Lung microvascular endothelial cell (primary cell): ENCODE measurements at places on chromosomes 12 and 14. TPM values are rescaled to one million over a fixed set of nuclear protein-coding genes. Genes with fewer than 3 reads are reported as not detected.

Gene LARP4
- 29.6 and 40.9 TPM in 2 replicates for total RNA-seq

Gene ACOT2
- 9.4 and 16.3 TPM in 2 replicates for total RNA-seq

DNA sequence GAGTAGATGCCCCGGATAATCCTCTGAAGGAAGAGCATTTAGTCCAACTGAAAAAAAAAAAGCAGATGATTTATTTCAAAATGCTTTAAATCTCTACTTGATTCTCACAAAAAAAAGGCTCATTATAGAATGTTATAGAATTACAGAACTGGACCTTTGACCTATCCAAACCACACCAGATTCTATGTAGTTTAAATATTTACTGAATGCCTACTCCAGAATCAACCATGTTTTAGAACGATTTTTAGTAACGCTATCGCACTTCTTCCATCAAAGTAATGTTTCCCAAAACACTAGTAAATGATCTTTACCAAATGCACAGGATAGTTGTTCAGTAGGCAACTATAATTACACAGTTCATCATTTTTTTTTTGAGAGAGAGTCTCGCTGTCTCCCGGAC, 2.6 kb downstream of the RPS29 start:
- DNase-seq = no peak

Gene PRR4
- 0.22 and 0.40 TPM in 2 replicates for total RNA-seq

Gene HHIPL1
- total RNA-seq = 0.79 and 1.1 TPM in 2 replicates

DNA sequence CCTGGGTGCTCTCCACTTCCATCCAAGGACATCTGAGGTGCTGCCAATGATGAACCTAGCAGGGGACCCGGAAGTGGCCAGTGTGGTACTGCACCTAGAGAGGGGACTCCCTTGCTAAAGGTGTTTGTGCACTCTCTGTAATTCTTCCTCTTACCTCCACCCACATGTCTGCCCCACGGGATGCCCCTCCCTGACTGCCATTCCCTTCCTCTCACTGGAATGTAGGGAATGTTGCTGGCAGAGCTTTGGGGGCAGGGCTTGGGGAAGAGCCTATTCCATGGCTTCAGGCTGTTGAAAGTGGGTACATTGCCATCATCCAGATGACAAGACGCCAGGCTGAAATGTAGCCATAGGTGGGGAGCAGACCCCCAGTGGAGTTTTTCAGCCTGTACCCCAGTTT, 153.2 kb downstream of the SMOC1 start:
- DNase-seq = peak; percentile 30

DNA sequence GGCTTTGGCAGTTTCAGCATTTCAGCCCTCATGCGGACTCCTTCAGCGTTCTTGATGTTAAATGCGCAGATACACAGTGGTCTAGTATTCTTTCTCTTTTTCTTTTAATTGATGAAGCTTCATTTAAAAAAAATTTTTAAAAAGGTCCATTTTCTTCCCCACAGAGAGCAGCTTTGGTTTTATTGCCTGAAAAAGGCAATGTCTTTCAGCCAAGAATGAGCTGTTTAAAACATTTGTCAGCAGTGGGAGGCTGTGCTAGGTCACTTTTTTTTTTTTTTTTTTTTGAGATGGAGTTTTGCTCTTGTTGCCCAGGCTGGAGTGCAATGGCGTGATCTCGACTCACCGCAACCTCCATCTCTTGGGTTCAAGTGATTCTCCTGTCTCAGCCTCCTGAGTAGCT, 13.5 kb downstream of the KMT5A start:
- DNase-seq = no peak

DNA sequence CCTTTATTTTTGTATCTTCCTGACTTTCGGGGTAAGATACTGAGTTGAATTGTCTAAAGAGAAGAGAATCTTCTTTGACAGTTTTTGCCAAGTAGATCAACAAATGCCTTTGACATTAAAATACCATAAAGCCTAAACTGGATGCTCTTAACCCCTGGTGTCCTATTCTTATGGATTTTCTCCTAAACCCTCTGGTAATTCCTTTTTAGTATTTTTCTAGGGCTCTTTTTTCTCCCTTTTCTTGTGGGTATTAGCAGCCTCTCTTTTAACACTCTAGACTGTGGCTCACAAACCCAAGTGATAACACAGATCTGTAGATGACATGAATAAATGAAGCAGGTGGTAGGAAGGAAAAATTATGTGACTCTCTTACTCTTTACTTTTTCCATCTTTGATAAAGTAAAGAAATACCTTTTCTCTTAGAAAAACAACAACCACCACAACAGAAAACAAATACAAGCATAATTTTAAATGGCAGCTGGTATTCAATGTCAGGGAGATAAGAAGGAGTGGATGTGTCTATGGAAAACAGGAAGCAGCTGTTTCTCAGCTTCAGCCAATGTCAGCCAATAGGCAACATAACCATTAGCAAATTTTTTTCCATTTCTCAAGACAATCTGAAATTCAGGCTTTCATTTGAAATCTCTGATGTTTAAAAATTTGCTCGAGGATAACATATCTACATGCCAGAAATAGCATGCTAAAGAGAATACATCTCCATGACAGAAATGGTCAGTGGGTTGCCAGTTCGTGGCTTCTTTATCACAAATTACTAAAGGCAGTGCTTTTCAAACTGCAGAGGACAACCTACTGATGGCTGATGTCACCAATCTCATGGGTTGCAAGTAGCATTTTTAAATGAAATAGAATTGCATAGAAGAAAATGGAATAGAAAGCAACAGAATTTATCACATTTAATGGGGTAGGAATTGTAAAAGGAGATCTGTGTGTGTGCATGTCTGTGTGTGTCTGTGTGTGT, 123.1 kb upstream of the KRR1 start:
- peak; percentile 86 for DNase-seq

- peak; percentile 34 for DNase-seq
Observed at GRCh38 chr12:80101126-80101525, 1.8 kb downstream of the OTOGL start.

Gene GPX2
- not detected in 2 replicates for total RNA-seq

- peak; percentile 40 for DNase-seq
Observed at GRCh38 chr12:32435921-32436705, 36.8 kb downstream of the FGD4 start.

DNA sequence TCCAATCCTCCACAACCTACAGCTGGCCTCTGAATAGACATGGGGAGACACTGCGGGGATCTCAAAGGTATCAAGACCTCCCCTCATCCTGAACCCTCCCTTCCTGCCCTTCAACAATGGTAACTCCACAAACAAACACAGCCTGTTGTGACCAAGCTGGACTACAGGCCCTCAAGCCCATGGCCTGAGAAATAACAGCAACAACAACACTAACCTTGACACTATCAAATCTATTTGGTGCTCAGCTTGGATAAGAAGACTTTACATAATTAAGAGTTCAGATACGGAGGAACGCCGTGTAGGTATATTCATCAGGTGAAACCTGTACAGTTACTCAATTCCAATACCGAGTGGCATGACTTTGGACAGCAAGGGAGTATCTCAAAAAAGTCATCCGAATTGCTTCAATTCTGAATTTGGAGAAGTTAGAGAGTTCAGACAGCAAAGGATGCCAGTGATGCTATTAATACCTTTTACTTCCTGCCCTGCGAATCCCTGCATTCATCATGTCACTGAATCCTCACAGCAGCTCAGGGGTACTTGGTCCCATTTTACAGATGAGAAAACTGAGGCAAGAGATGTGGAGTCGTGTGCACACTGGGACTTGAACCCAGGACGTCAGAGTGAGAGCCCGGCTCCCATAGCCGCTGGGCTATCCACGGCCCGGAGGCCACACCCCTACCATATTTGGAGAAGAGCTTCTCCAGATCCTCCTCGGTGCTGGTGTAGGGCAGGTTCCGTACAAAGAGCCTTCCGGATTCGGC, 17.8 kb downstream of the RBM19 start:
- DNase-seq = no peak

Gene STON2
- total RNA-seq = 49.0 and 175 TPM in 2 replicates

DNA sequence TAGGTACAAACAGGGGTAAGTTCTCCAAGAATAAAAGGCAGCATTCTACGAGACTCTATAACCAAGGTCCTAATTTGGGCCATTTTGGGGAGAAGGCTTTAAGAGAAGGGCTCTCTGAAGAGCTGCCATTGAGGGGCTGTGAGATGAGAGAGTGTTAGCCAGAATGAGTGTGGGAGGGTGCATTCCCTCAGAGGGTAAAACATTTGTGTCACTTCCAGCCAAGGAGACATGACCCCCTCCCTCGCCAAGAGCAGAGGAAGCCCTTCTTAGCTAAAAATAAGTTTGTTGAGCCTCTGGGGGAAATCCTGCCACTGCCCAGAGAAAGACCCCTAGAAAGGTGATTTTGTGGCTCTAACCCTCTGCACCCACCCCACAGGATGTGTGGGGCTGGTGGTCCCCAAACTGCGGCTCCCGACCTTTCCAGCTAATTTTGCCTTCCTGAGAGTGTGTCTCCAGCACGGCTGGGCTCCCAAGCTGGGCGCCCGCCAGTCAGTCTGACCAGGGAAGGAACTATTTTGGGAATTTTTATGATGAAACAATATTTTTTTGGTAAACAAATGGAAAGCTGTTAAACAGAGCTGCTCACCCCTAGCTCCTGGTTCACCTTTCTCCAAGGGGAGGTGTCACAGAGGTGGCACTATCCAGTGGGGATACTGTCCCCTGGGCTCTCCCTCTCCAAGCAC, 65.9 kb upstream of the JDP2 start:
- no peak for DNase-seq

DNA sequence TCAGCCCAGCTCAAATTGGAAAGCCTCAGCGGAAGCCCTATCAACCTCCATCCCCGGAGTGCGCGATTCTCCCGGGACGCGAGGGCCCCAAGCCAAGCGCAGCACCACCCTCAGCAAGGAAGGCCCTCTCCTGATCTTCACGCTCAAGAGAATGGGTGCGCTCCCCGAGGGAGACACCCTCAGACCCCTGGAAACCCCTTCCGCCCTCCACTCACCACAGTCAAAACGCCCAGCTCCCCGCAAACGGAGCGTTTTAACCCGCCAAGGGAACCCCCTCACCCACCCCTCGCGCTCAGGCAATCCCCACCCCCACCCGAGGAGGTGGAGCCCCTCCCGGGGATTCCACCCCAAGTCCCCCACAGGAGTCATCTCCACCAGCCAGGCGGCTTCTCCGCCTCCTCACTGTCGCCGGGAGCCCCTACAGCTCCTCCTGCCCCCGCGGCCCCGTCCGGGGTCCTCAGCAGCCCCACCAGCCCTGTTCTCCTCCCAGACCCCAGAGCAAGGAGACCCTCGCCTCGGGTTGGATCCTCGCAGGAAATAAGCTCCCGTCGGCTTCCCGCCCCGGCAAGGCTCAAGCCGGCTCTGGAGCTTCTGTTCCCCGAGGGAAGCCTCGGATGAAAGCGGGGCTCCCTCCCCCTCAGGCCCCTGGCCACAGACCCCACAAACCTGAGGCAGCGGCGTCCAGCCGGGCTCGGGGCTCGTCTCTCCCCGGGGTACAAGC, 507 bp downstream of the BAZ2A start:
- DNase-seq = peak; percentile 20

DNA sequence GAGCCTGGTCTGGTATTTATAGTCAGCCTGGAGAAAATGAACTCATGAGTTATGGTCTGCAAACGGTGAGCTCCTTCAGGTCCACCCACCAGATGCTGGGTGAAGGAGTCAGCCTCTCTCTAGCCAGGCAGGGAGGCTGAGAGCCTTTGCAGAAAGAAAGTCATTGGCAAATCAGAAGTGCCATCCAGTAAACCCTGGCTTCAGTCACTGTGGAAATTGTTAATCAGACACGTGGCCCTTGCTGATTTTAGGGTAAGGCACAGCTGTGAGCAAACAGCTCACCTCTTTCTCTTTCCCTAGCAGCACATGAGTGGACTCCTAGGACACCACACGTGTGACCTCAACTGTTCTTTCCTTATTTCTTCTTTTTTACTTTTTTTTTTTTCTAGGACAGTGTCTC, 44.9 kb downstream of the CHST11 start:
- no peak for DNase-seq

Gene CD4
- total RNA-seq = not detected in 2 replicates

DNA sequence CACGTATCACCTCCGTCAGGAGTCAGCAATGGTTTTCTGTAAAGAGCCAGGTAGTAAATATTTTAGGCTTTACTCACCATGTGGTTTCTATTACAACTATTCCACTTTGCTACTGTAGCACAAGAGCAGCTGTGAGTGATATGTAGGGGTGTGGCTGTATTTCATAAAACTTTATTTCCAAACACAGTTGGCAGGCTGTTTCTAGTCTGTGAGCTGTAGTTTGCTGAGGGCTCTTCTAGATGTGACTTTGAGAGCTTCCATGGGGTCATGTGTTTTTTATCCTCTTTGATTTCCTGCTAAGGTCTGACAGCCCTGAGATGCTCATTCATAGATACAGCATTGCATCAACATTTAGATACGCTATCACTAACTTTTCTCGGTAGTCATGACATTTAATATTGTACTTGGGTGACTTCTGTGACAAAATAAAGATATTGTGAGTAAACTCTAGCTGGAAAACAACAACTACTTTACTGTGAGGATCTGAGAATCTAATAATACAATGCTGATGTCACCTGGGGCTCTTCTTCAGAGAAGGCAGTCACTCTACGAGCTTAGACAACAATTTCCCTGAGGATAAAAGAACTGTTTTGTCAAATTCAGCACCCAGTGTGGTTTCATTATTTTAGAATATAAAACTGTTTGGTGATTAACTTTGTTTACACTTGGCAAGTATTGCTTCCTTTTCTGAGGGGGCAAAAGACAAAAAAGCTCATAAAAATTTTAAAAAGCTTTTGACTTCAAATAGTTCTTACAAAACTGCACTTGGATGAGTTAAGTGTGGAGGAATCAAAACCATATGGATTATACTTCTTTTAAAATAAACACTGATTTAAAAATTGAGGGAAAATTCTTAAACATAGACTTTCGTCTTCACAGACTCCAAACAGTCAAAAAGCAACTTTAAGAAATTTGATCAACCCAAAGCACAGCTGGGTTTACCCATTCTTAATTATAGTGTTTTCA, 231.2 kb upstream of the DCN start:
- no peak for DNase-seq

DNA sequence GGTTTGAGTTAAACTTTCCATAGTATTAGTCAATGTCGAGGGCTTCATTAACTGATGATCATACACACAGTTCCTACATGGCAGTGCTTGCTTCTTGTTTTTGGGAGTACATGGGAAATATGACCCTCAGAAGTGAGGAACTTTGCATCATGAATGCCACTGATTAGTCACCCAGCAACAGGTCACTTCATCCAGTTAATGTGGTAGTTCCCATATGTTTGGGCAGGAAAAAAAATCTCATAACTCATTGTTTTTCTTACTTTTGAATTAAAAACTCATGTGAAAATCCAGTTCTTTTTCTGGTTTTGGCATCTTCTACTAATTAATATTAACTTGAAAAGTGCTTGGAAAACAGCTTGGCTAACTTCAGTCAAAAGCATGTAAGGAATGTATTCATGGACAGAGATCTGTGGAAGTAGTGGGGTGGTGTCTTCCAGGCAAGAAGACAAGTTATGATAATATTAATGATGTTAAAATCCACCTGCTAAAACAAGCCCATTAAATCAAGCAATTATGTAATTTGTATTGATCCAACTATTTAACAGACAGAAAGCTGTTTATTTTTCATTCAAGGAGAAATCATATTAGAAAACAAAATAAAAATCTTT, 309.1 kb upstream of the NAV3 start:
- no peak for DNase-seq
